ENCODE measurements at places on chromosomes 12 and 14.

DNA sequence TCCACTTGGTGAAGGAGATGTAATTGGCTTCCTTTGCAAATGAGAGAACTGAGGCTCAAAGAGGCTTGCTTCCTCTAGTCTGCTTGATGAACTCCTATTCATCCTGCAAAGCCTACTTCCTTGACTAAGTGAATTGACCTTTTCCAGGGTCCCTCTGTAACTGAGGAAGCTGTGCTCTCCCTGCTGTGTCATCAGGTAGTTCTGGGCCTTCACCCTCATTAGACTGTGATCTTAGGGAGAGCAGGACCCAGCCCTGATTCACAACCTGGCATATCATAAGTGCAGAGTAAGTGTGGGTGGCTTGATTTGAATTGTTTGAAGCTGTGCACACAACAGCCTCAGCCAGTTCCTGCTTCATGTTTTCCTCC lies 16.3 kb downstream of the ASB2 start:
- no peak for DNase-seq

GRCh38 chr14:20180486-20180885 lies 10.2 kb upstream of the OR11G2 start:
- no peak for DNase-seq

GRCh38 chr14:95545515-95546168 lies 10.8 kb downstream of the GLRX5 start:
- no peak for DNase-seq

DNA sequence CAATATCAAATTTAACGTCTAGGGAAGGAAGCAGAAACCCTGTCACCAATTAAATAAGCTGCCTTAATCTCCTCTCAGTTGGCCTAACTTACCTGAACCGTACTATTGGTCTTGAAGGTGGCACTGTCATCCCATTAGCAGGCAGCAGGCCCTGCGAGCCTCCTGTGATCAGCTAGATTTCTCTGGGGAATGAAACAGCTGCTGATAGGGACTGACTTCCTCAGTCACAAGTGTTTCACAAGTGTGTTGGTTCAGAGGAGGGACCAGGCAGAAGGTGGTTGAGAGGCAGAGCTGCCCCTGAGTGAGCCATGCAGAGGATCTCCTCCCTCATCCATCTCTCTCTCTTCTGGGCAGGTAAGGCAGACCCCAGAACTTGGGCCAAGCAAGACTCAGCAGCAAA lies 166.8 kb downstream of the DAD1 start:
- DNase-seq, result no peak

DNA sequence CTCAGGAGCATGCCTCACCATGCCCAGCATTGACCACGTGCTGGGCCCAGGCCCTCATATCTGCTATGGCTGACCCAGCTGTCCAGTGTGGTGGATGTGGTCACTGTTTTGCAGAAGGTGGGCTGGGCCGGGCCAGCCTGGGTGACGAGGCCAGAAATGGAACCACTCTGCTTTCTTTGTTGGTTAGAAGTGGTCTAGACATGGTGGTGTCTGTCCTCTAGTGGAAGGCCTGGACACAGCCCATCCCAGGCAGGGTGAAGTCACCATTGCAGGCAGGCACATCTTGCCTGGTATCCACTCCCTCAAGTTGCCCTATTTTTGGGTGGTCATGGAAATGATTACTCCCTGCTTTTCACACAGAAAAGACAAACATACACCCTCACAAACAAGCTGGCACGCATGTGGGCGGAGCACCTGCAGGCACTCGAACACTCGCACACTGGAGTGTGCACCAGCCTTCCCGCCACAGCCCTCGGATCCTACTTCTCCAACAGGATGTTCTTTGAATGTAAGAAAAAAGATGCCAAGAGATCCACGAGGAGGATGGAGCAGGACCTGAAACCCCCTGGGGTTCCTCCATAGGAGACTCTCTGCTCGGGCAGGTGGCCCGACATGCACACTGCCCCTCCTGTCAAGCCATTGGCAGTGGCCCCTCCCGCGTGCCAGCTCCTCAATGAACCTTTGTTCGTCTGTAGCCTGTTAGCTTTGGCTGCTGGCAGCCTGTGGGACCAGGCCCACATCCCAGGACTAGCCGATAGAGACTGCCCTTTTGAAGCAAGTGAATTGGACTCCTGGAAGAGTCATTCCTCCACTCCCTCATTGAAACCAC lies 38.4 kb downstream of the MLXIP start:
- DNase-seq, result peak; percentile 76

DNA sequence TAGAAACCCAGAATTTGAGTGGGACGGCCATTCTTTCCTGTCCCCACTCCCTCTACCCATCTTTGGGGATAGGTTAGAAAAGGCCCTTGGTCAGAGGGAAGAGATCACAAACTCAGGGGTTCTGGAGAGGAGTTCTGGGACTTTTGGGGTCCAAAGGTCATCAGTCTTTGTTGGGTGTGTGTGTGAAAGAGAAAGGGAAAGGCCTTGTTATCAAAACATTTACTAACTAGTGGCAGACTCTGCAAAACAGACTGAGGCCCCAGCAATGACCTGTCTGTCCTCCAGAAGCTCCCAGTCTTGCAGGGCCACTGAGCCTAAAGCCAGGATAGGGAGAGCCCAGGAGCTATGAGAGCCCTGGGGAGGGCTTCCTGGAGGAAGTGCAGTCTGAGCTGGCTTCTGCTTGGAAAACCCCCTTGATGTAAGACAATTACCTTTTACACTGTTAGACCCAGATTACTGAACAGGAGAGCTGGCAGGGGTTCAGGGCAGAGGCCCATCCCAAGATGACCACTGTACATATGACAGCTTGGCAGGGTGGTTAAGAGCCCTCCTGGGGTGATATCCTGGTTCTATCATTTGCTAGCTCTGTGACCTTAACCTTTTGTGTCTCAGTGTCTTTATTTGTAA lies 429.1 kb upstream of the CCDC196 start:
- peak; percentile 19 for DNase-seq

DNA sequence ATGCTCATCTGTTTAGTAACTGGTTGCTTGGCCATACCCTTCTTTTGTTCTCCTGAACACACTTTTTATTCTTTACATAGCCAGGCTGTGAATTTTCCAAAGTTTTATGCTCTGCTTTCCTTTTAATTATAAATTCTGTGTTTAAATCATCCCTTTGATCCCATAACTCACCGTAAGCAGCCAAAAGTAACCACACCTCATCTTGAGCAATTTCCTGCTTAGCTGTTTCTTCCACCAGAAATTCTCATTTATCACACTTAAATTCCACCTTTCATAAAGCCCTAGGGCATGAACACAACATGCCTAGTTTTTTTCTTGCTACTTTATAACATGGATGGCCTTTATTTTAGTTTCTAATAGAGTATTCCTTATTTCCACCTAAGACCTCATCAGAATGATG lies 510.7 kb downstream of the C12orf50 start:
- DNase-seq, result no peak

DNA sequence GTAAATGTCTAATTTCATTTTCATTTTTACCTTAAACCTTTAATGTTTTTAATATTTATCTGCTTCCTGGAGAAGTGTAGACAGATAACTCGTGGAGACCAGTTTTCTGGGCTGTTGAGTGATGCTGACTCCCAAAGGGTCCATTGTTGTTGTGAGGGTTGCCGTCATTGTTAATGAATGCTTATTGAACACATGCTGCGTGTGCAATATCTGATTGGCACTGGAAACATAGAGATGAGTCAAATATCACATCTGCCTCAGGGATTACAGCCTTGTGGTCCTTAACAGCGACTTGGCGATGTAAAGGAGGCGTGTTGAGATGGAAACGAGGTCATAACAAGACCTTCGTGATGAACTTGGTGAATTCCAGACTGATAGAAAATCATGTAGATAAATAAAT lies 85.9 kb downstream of the FBXW8 start:
- DNase-seq, result no peak

GRCh38 chr12:124953689-124954405 lies 35.1 kb downstream of the DHX37 start:
- no peak for DNase-seq

DNA sequence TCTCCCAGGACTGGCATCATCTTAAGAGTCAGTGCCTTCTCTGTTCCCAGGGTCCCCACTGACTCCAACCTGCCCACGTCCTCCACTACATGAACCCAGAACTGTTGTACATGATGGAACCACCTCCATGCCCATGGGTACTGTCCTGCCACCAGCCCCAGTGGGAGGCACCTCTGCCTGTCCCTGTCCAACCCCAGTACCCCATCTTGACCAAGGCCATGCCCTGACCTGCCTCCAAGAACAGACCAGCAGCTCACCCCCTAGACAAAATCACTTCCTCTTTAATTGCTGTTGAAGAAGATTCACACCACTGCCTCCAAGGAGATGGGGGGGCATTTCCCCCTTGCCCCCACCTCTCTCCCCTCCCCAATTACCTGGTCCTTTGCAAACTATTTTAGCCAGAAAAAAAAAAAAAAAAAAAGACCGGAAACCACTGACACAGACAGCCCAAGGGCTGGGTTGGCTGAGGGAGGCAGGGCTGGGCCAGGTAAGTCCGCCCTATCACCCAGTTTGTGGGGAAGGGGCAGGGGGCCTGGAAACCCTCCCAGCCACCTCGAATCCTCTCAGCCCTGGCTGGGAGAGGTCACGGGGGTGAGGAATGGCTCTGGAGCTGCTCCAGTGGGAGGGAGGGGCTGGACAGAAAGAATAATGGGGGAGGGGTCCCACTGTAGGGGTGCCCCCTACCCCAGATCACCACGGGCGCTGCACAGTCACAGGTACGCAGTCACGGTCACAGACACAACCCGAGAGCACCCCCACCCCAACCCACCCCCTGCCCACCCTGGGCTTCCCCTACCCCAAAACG lies 13.4 kb downstream of the AGAP2 start:
- no peak for DNase-seq

DNA sequence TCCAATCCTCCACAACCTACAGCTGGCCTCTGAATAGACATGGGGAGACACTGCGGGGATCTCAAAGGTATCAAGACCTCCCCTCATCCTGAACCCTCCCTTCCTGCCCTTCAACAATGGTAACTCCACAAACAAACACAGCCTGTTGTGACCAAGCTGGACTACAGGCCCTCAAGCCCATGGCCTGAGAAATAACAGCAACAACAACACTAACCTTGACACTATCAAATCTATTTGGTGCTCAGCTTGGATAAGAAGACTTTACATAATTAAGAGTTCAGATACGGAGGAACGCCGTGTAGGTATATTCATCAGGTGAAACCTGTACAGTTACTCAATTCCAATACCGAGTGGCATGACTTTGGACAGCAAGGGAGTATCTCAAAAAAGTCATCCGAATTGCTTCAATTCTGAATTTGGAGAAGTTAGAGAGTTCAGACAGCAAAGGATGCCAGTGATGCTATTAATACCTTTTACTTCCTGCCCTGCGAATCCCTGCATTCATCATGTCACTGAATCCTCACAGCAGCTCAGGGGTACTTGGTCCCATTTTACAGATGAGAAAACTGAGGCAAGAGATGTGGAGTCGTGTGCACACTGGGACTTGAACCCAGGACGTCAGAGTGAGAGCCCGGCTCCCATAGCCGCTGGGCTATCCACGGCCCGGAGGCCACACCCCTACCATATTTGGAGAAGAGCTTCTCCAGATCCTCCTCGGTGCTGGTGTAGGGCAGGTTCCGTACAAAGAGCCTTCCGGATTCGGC lies 17.8 kb downstream of the RBM19 start:
- no peak for DNase-seq

- no peak for DNase-seq
Observed at GRCh38 chr12:23611320-23611719, 338.1 kb downstream of the SOX5 start.

DNA sequence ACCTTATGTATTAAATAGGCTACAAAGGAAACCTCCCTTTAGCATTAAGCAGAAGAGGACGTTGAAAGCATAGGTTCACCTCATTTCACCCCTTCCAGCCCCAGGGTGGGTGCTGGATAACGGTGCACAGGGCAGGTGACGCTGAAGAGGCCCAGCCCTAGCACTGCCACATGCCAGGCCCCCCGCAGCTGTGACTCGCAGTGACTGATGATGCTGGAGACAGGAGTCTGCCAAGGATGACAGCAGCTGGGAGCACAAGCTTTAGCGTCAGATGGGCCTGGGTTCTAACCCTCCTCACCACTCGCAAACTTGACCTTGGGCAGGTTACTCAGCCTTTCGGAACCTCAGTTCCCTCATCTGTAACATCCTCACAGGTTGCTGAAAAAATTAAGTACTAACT lies 76.7 kb downstream of the TBK1 start:
- no peak for DNase-seq

DNA sequence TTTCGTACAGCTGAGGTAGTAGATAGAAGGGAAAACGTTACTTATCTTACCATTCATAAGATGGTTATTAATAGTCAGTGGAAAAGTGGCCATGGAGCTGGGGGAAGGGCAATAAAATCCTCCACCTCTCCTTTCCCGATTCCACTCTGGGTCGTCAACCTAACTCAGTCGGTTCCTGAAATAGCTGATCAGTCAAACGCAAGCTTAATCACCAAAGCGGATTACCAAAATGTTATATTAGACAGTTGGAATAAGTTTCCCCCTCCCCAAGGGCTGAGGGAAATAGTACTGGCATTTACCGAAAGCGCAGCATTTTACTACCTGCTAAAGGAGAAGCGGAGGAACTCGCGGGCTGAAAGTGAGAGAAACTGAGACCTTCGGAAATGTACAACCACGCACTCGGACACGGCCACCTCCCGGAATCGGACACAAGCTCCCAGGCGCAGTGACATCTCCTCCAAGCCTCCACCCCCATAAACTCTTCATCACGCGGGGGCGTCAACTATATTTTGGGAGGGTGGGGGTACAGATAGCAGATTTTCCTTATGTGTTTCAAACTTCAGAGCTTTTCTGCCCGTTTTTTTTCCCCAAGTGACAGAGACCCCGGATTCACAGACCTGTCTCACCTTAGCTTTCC lies 1.2 kb downstream of the PPM1H start:
- peak; percentile 13 for DNase-seq

- DNase-seq, result no peak
Observed at GRCh38 chr12:77940011-77940423, 109.3 kb downstream of the NAV3 start.

GRCh38 chr12:90124914-90125313 lies 416.3 kb upstream of the ATP2B1 start:
- DNase-seq, result no peak

DNA sequence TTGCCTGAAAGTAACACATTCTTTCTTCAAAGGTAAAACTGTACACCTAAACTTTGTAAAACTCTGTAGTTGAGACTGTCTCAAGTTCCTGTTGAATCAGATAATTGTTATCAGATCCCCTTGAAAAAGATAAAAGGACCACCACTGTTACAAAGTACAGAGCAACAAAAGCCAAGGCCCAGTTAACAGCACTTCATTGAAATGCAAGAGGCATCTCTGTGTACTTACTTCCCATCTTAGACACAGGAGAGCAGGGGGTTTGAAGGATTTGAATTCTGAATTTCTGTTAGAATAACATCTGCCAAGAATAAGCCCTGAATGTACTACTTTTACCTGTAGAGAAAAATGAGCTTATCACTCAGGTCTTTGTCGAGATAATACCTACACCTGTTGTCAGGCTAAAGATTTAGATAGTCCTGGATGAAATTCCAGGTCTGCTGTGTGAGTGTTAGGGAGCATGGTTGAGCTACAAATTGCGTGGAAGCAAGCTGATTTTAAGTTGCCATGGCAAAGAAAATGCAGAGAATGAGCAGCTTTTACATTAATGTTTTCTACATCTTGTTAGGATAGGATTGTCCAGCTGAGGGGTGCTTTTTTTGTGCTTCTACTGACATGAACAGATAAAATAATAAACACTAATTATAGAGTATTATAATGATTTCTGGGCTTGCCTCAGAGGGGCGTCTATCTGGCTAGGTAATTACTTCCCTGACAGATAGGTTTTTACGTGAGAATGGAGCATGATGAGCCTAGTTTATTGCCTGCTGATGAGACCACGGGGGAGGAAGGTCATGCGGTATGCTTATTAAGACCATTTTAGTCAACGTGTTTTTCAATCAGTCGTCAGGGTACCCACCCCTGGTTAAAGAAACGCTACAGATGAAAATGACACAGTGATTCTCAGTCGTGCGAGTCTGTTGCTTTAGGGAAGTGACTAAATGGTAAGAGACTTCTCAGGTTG lies 309.2 kb downstream of the PAWR start:
- DNase-seq, result no peak
